Natural killer cell treated with Interleukin-12 subunit alpha and Interleukin-12 subunit beta and Interleukin-15 and Interleukin-18, amount 100 ng/mL, for 72 hours (primary cell): ENCODE measurements at places on chromosomes 16 and 17. TPM values are rescaled to one million over a fixed set of nuclear protein-coding genes. Genes with fewer than 3 reads are reported as not detected.

TBC1D3L gene
- total RNA-seq = 10.0 TPM

MEOX1 gene
- total RNA-seq = not detected

TBC1D3I gene
- total RNA-seq = 2.1 TPM

DNA sequence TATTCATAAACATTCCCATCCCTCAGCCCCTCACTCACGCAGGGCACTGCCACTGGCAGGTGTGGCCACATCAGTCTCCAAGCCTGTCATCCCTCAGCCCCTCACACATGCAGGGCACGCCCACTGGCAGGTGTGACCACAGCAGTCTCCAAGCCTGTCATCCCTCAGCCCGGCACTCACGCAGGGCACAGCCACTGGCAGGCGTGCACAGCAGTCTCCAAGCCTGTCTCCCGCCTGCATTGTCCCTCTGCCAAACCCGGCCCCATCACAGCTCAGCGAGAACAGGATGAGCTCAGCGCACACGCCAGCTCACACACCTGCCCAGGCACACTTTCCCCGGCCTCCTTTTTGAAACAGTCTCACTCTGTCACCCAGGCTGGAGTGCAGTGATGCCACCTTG, 11.4 kb upstream of the KREMEN2 start:
- DNase-seq = no peak

- no peak for DNase-seq
Measured at GRCh38 chr17:76152591-76152990, 11.5 kb upstream of the FOXJ1 start.

DNA sequence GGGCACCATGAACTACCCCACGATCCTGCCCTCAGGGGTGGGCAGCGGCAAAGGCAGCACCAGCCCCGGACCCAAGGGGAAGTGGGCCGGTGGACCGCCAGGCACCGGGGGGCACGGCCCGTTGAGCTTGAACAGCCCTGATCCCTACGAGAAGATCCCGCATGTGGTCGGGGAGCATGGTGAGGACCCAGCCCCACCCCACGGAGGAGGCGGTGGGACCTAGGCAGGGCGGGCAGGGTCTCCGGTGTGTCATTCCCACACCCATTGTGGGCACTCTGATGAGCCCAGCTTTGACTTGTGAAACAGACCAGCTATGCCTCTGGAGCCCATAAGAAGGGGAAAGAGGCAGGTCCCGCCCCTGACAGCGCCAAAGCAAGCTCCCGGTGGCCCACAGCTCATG, 22.8 kb downstream of the TPSG1 start:
- DNase-seq = no peak

TAX1BP3 gene
- total RNA-seq = 135 TPM

DNA sequence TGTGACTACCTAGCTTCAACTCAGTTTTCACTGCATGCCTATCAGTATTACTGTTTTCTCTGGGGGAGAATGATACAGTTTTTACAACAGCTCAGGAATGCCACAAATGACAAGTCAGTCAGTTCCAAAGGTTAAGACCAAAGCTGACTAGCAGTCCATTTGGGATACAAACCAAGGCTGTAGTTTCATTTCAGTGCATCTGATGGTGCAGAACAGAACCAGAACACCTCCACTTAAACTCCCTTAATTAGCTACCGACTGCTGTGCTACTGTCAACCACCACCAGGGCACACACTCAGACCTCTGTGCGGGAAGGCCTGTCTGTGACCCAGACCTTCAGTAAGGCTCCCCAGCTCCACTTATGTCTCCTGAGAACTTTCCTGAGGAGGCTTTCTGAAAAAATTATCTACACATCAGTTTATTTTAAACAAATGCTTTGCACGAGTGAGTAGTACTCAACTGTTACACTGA, 20.4 kb downstream of the NFE2L1 start:
- no peak for DNase-seq

GRCh38 chr17:32954477-32954876, 26.5 kb downstream of the TMEM98 start:
- DNase-seq = no peak

DNA sequence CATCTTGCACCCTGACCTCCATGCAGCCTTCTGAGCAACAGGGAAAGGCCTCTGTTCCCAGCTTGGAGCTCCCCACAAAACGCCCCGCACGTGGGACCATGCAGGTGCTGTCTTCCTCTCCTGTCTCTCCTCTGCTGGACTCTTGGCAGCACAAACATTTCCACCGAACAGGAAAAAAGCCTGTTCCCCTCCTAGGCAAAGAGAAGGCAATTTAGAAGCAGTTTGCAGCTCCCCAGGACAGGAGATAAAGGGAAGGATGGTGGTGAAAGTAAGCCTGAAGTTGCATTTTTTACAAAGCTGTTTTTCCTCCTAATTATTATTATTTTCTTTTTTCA, 7.7 kb upstream of the CIBAR2 start:
- DNase-seq = no peak

DOC2A gene
- total RNA-seq = not detected

GRCh38 chr16:31088459-31089183, at the start of gene PRSS53:
Gene PRSS53 (minus strand): TSS chr16:31088943. CDS start chr16:31088809, 134 bp downstream.
- no peak for DNase-seq

SEPTIN12 gene
- not detected for total RNA-seq

DNA sequence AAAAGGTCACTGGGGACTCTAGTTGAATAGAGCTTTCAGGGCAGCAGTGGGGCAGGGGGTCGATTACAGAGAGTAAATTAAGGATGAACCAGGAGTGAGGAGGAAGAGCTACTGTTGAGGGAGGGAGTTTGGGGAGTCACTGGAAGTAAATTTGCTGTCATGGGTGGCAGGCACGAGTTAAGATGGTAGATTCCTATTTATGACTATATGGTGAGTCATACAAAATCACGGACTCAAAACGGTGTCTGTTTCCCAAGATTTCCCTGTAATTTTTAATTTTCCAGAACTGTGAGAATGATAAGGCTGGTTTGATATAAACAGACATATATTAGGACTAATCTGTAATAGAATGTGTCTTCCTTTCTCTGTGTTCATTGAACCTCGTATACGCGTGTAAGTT, 287.6 kb upstream of the GOT2 start:
- no peak for DNase-seq

GRCh38 chr17:39400547-39401411, 647 bp downstream of the FBXL20 start:
- DNase-seq = no peak

CLEC3A gene
- not detected for total RNA-seq

DNA sequence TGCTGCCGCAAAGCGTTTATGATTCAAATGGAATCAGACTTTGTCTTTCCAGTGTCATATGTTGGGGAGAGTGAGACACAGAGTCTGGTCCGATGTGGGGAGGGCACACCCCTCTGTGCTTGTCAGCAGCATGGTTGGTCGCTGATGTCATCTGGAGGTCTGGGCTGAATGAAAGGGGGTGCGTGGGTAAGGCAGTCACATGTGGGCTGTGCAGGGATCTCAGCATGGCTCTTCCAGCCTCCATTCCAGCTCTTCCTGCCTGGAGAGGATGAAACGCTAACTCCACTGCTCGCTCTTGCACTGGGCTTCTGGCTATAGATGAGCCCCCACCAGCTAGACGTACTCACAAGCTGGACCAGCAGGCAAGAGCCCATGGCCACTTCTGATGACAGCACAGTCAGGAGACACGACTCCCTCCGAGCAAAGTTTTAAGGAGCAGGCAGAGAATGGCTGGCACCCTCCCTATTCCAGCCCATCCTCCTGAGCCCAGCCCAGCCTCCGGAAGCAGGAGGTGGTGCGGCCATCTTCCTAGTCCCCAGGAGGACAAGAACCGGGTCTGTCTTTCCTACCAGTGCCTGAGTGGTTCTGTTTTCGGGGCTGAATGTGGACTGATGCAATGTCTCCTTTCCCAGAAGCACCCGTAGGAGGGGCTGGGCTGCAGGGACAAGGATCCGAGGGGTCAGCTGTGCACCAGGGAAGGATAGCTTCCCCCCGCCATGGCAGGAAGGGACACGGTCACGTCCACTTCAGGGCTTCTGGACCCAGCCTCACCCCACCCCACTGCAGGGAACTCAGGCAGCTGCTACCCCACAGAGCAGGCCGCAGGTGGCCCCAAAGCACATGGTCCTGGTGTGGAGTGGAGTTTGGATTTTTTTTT, 41.5 kb upstream of the CBFA2T3 start:
- DNase-seq = peak; percentile 53

CD300LG gene
- not detected for total RNA-seq

DNA sequence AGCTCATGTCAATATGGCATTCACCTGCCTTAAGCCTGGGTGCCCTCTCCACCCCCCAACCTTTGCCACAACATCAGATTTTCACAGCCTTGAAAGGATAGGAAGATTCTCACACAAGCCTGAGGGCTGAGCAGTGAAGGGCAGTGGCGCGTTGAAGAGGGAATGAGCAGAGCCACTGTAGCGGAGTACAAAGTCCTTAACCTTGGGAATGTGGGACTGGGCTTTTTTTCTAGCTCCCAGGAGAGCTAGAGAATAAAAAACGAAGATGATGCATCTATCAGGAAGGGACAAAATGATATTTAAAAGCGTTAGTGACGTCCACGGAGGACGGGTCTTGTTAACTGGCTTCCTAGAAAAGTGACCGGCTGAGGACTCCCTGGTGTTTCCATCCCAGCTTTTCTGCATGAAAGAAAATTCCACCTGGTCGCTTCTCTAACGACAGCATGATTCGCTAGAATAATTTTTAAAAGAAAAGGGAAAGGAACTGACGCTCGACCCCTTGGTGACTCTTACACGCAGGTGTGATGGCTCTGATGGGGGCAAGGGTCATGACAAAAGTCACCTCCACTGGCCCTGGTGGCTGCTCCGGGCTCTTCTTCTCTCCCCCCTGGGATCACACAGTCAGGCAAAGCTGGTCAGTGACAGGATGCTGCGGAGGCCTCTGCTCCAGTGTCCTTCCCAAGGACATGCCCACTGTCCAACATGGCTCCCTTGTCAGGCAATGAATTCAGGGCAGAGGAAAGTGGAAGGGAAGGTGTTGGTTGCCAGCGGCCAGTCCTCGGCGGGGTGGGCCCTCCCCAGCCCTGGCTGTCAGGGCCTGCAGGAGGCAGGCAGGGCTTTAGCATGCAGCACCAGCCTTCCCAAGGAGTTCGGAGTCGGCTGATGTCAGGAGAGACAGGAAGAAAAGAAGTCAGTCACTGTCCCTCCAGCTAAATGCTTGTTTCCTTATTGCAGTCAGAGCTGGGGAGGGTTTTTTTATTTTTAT, 58.4 kb upstream of the IRX3 start:
- DNase-seq = no peak

GRCh38 chr16:16025214-16025968, 76.0 kb downstream of the ABCC1 start:
- DNase-seq = no peak

GSDMA gene
- 0.24 TPM for total RNA-seq

ANKFY1 gene
- 67.6 TPM for total RNA-seq

GRCh38 chr17:19448341-19449268, 37.6 kb downstream of the RNF112 start:
- DNase-seq = no peak

DNA sequence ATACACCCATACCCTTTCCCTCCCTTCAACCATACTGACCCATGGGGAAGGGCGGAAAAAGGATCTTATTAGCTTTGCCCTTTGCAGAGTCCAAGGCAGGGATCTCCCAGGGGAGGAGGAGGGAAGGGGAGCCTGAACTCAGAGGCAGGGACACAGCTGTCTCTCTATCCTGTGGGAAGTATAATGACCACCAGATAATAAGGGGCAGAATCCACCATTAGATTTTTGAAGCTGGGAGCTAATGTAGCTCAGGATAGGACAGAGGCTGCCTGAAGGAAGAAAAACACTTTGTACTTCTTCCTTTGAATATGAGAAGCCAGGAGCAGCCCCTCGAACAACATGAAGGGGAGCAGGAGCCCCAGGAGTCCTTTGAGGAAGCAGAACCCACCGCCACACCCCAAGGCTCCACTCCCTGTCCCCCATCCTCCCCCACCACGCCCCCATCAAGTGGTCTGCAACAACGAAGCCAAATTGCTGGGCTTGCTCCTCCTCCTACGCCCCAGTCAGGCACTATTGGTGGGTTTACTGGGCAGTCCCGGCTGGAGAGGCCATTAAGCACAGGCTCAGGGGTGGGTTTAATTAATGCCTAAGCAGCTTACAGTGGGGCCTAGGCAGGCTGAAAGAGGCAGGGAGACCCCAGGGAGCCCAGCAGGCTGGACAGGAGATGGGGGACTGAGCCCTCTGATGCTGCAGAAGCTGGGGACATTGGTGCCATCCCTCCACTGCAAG, 5.3 kb downstream of the MPP2 start:
- DNase-seq = no peak

MARVELD3 gene
- total RNA-seq = not detected

DNA sequence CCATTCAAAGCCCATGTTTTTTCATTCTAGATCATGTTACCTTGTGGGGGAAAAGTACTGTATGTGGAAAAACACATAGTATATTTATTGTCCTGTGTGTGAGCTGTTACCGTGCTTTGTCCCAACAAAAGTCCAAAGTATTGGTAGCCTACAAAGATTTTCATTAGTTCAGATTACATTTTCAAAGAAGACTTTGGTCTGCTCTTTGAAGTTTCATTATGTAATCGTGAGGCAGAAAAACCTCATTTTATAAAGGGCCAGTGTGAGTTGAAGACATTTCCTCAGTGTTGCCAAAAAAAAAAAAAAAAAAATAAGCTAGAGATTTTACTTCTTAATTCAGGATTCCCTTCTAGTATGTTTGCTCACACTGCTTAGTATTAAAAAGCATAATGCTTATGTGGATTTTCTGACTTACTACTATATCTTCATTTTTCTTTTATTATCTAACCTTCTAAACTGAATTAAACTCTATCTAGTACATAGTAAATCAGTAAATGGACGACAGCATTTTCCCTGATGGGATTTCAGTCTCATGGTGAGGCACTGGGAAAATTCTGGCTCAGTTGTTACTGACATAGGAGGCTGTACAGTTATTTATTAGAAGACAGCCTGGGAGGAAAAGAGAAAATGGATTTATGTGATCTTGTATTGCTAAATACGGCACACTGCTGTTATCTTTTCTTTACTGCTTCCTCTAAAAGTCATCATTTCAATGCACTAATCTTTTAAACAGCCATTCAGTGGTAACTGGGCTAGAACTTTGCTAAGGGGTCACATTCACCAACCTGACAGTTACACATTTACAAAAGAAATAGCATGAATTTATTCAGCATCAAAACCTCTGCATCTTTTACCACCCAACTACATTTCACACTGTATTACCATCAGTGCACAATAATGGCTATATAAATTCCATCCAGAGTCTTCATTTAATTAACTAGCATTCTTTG, 100.6 kb downstream of the STXBP4 start:
- DNase-seq = no peak

DNA sequence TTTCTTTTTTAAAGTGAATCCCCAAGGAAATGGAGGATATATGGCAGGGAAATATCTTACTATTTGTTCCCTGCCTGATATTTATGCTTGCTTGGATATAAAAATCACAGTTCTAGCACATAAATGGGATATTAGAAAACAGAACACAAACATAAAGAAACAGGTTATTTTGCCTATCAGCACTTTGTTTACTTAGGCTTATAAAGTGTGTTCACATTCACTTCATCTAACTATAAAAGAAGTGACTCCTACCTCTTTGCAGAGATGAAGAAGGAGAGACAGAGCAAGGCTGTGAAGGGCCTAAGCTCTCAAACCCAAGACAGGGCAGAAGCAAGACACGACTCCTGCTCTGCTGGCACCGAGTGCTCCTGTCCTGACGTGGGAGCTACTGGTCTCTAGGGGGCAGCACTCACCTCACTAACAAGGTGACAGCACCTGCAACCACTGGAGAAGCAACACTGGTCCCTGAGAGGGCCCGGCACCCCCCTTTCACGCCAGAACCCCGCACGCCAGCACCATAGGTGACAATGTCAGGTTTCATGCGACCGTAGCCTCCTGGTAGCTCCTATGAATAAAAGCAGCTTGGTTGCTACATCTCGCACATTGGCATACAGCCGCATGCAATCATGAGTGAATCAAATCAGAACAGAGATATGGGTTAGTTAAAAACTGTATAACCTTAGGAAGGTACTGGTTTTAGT, 32.0 kb downstream of the MBTPS1 start:
- no peak for DNase-seq

- DNase-seq = no peak
Measured at GRCh38 chr17:66753126-66753920, 81.6 kb upstream of the CACNG5 start.
